ENCODE measurements at places on chromosomes 3 and 15. TPM values are rescaled to one million over a fixed set of nuclear protein-coding genes. Genes with fewer than 3 reads are reported as not detected.

Gene PPP2R3A
- 22.0 TPM for total RNA-seq

- H3K27me3 ChIP-seq = no peaks in the 10 kb centered on the region
- H3K27ac ChIP-seq = no peak overlapping the region
- no peak for DNase-seq
- no peak overlapping the region for H3K4me3 ChIP-seq
- no peaks in the 10 kb centered on the region for H3K4me1 ChIP-seq
Observed at GRCh38 chr3:112460519-112461195, 38.6 kb downstream of the BTLA start.

Gene CHST13
- 0.22 TPM for total RNA-seq

DNA sequence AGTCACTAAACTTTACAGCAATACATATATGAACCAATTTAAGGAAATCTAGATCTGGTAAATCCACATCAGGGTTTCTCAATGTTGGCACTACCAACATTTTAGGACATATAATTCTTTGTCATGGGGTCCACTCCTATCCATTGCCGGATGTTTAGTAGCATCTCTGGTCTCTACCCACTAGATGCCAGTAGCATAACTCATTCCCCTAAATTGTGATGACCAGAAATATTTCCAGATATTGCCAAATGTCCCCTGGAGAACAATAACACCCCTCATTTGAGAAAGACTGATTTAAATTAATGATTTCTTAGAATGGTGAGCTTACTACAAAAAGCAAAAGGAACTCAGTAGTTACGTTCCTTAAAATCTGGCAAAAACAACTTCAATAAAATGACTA, 23.1 kb upstream of the ANKRD28 start:
- H3K4me1 ChIP-seq = no peaks in the 10 kb centered on the region
- H3K4me3 ChIP-seq = no peak overlapping the region
- no peaks in the 10 kb centered on the region for H3K27me3 ChIP-seq

Gene PPP1R2
- total RNA-seq = 37.4 TPM

Gene LRRC34
- total RNA-seq = 0.82 TPM

- H3K27me3 ChIP-seq = no peaks in the 10 kb centered on the region
- no peak overlapping the region for H3K4me3 ChIP-seq
Observed at GRCh38 chr3:184739594-184740505, 28.0 kb upstream of the MAGEF1 start.

GRCh38 chr3:37606472-37606871, 255.2 kb upstream of the CTDSPL start:
- no peak overlapping the region for H3K27ac ChIP-seq
- no peaks in the 10 kb centered on the region for H3K27me3 ChIP-seq
- no peak overlapping the region for H3K4me3 ChIP-seq
- H3K36me3 ChIP-seq = no peaks in the 10 kb centered on the region
- no peak for DNase-seq
- no peaks in the 10 kb centered on the region for H3K4me1 ChIP-seq

GRCh38 chr3:1830851-1831250, 267.8 kb upstream of the CNTN4 start:
- no peaks in the 10 kb centered on the region for H3K4me1 ChIP-seq
- no peaks in the 10 kb centered on the region for H3K36me3 ChIP-seq
- no peaks in the 10 kb centered on the region for H3K27me3 ChIP-seq
- no peak for DNase-seq
- no peak overlapping the region for H3K4me3 ChIP-seq

DNA sequence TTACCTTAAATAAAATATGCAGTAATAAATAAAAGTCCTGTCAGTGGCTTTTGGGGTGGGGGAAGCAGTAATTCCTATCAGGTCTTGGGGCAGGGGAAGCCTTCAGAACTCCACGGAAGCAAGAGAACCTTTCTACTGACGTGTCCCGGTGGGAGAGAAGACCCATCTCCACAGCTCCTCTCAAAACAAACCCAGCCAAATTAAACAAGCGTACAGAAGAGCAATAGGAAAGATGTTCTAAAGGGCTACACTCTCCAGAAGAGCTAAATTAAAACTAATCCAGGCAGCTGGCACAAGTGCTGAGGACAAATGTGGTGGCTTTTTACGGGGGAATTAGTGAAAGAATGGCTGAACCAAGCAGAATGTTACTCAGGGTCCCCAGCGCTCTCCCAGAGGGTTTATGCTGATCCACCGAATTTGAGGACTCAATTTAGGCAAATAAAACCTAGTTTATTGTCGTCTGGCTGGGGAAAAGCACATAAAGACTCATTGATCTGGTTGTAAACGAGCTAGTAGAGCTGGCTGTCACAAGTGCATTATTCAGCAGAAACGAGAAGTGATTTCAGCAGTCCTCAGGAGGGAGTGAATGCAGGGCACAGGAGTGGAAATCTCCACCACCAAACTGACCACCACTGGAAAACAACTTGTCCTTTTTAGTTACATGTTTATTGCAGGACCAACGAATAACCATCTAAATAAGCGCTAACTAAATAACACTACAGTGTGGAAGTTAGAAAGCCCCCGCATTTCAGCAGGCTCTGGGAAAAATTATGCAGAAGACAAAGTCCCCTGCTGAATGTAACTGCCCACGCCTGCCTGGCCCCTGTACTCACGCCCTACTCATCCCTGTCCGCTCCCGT, 13.5 kb downstream of the BFSP2 start:
- no peaks in the 10 kb centered on the region for H3K36me3 ChIP-seq
- H3K27me3 ChIP-seq = no peaks in the 10 kb centered on the region
- H3K4me1 ChIP-seq = no peaks in the 10 kb centered on the region
- no peak overlapping the region for H3K4me3 ChIP-seq
- DNase-seq = no peak

- no peak overlapping the region for H3K4me3 ChIP-seq
- no peaks in the 10 kb centered on the region for H3K4me1 ChIP-seq
- DNase-seq = no peak
- H3K36me3 ChIP-seq = no peaks in the 10 kb centered on the region
- peaks cover 5% of the 10 kb centered on the region for H3K27me3 ChIP-seq
Observed at GRCh38 chr3:115804200-115804599, 180.9 kb downstream of the GAP43 start.

GRCh38 chr15:61128343-61128742, 100.8 kb downstream of the RORA start:
- no peak overlapping the region for H3K4me3 ChIP-seq
- no peaks in the 10 kb centered on the region for H3K36me3 ChIP-seq
- no peak for DNase-seq
- H3K27ac ChIP-seq = no peak overlapping the region
- H3K4me1 ChIP-seq = no peaks in the 10 kb centered on the region

GRCh38 chr3:190130696-190131095, 10.0 kb upstream of the P3H2 start:
- H3K36me3 ChIP-seq = no peaks in the 10 kb centered on the region
- no peaks in the 10 kb centered on the region for H3K27me3 ChIP-seq
- H3K4me3 ChIP-seq = no peak overlapping the region
- no peak for DNase-seq
- H3K27ac ChIP-seq = no peak overlapping the region
- no peaks in the 10 kb centered on the region for H3K4me1 ChIP-seq

GRCh38 chr3:6228958-6229683, 631.8 kb upstream of the GRM7 start:
- no peak overlapping the region for H3K4me3 ChIP-seq
- no peak for DNase-seq
- H3K4me1 ChIP-seq = no peaks in the 10 kb centered on the region
- H3K36me3 ChIP-seq = no peaks in the 10 kb centered on the region

GRCh38 chr3:67534594-67534993, 119.8 kb downstream of the SUCLG2 start:
- no peak for DNase-seq
- no peaks in the 10 kb centered on the region for H3K36me3 ChIP-seq
- no peak overlapping the region for H3K4me3 ChIP-seq
- H3K27ac ChIP-seq = no peak overlapping the region
- no peaks in the 10 kb centered on the region for H3K4me1 ChIP-seq

- no peaks in the 10 kb centered on the region for H3K27me3 ChIP-seq
- H3K27ac ChIP-seq = no peak overlapping the region
- DNase-seq = no peak
- H3K36me3 ChIP-seq = peaks cover 19% of the 10 kb centered on the region
- no peaks in the 10 kb centered on the region for H3K4me1 ChIP-seq
Observed at GRCh38 chr3:53224026-53224425, 31.8 kb downstream of the TKT start.

- H3K36me3 ChIP-seq = no peaks in the 10 kb centered on the region
- H3K4me3 ChIP-seq = no peak overlapping the region
- H3K27ac ChIP-seq = no peak overlapping the region
- H3K4me1 ChIP-seq = no peaks in the 10 kb centered on the region
- no peak for DNase-seq
Observed at GRCh38 chr15:57646087-57646486, 54.4 kb downstream of the MYZAP start.

Gene IL20RB
- 0.96 TPM for total RNA-seq

DNA sequence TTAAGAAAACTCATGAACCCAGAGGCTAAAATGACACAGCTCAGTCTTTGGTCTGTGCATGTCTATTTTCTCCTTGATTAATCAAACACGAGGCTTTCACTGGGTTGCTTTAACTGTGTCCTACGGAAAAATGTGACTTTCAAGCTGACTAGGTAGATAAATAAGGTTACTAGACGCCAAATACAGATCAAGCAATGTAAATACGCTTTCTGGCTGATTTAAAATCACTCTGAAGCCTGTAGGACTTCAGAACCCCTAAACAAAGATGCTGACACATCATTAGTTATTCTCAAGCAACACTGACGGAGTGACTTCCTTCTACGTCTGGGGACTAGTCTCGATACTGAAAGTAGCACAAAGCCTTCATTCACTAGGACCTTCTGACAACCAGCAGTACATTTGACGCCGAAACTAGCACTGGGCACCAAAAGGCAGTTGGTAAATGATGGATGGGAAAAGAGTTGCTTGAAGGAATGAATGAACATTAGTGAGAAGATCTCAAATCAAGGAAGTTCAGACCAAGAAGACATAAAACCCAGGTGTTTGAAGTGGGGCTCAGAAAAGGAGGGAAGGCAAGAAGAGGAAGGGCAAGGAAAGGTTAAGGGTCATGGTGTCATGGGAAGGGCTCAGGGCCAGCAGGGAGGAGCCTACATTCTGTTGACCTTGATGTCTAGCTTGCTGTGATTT, 67.1 kb upstream of the CDV3 start:
- no peak for DNase-seq
- no peaks in the 10 kb centered on the region for H3K36me3 ChIP-seq
- H3K4me3 ChIP-seq = no peak overlapping the region
- no peaks in the 10 kb centered on the region for H3K27me3 ChIP-seq

Gene CHRM5
- total RNA-seq = not detected

GRCh38 chr15:76147906-76148570, 88.3 kb downstream of the TMEM266 start:
- no peaks in the 10 kb centered on the region for H3K27me3 ChIP-seq
- peak; percentile 73 for DNase-seq

GRCh38 chr3:124731760-124732159, 1.5 kb downstream of the UMPS start:
- no peaks in the 10 kb centered on the region for H3K36me3 ChIP-seq
- no peak overlapping the region for H3K27ac ChIP-seq
- H3K27me3 ChIP-seq = no peaks in the 10 kb centered on the region
- no peak overlapping the region for H3K4me3 ChIP-seq
- H3K4me1 ChIP-seq = peaks cover 11% of the 10 kb centered on the region

GRCh38 chr3:121794264-121794983, 40.4 kb downstream of the IQCB1 start:
- no peaks in the 10 kb centered on the region for H3K36me3 ChIP-seq
- H3K27ac ChIP-seq = no peak overlapping the region
- DNase-seq = no peak

- no peak overlapping the region for H3K4me3 ChIP-seq
- H3K27me3 ChIP-seq = no peaks in the 10 kb centered on the region
- H3K4me1 ChIP-seq = no peaks in the 10 kb centered on the region
- H3K36me3 ChIP-seq = no peaks in the 10 kb centered on the region
- no peak overlapping the region for H3K27ac ChIP-seq
Observed at GRCh38 chr3:4343258-4343657, 40.1 kb downstream of the SETMAR start.

GRCh38 chr15:87118846-87119245, 1039.2 kb downstream of the AGBL1 start:
- no peak overlapping the region for H3K4me3 ChIP-seq
- no peak for DNase-seq
- H3K36me3 ChIP-seq = no peaks in the 10 kb centered on the region
- H3K4me1 ChIP-seq = no peaks in the 10 kb centered on the region

GRCh38 chr3:134796281-134797056, 1.4 kb downstream of the EPHB1 start:
- no peaks in the 10 kb centered on the region for H3K36me3 ChIP-seq
- no peak for DNase-seq
- peak overlapping the region; percentile 43 for H3K4me3 ChIP-seq
- no peaks in the 10 kb centered on the region for H3K4me1 ChIP-seq
- no peak overlapping the region for H3K27ac ChIP-seq
- peaks cover 29% of the 10 kb centered on the region for H3K27me3 ChIP-seq

Gene ABHD2
- total RNA-seq = 86.7 TPM

- H3K4me3 ChIP-seq = no peak overlapping the region
- H3K27ac ChIP-seq = no peak overlapping the region
- H3K36me3 ChIP-seq = no peaks in the 10 kb centered on the region
- H3K4me1 ChIP-seq = peaks cover 3% of the 10 kb centered on the region
- DNase-seq = no peak
Observed at GRCh38 chr15:72487070-72487797, 13.1 kb downstream of the ARIH1 start.

DNA sequence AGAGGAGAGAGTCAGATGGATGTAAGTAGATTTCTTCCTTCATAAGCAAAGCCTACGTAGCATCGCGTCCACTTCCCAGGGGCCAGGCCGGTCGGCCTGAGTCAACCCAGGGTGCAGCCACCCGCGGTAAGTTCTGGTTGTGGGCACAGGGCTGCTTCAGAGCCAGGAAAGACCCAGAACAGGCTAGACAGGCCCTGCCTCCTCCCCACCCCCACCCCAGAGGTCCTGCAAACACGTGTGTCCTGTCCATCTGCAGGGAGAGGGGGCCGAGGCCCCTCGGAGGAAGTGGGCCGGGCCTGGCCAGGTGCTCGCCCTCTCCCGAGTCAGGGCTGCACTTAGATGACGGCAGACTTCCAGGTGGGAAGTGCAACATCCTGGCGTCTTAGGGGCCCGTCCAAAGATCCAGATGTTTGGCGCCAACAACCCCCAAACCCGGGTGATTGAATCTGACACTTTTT, 100.8 kb upstream of the ALDH1A3 start:
- H3K27ac ChIP-seq = no peak overlapping the region
- no peaks in the 10 kb centered on the region for H3K36me3 ChIP-seq
- H3K4me1 ChIP-seq = no peaks in the 10 kb centered on the region
- H3K27me3 ChIP-seq = no peaks in the 10 kb centered on the region
- H3K4me3 ChIP-seq = no peak overlapping the region
